ENCODE measurements at places on chromosomes 4 and X.

- DNase-seq: no peak
Measured at GRCh38 chr4:88881227-88881569, 175.8 kb downstream of the FAM13A start.

DNA sequence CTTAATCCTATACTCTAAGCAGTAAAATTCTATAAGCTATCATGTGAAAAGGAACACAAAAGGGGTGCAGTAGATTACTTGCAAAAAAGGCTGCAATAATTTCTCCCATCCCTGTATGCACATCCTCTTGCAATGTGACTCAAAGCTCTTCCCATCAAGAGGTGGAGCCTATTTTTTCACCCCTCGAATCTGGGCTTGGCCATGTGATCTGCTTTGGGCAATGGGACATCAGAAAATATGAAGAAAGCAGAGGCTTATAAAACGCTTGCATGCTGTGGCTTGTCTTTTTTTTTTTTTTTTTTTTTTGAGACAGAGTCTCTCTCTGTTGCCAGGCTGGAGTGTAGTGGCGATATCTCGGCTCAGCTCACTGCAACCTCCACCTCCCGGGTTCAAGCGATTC lies 33.0 kb downstream of the GEMIN8 start:
- DNase-seq: no peak

DNA sequence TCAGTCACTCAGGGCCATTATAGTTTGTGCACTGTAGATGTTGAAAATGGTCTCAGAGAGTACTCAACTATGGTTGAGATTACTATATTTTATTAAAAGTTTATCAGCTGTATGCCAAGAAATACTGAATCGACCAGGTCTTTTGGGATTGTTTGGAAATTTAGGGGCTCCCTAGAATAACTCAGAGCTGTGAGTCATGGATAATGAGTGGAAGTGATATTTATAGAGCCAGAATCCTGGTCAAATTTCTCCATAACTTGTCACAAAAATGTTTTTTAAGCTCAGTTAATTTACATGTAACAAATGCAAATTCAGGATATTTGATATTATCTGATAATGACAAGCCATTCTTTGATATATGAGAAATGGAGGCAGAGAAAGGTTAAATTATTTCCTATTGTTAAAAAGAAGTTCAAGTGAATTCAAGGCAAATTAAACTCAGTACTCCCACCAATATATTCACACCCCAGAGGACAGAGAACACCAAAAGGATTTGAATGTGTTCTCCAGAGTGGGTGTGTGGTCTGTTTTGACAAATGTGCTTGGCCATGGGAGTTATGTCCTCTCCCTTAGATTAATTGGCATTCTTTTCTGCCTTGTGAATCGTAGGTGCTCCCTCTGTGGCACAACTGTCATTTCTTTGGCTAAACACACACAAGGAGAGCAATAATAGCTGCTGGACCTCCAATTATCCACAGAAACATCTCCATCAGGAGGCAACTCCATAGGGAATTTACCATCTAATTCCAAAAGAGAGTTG lies 37.7 kb downstream of the ARHGAP24 start:
- DNase-seq: no peak

DNA sequence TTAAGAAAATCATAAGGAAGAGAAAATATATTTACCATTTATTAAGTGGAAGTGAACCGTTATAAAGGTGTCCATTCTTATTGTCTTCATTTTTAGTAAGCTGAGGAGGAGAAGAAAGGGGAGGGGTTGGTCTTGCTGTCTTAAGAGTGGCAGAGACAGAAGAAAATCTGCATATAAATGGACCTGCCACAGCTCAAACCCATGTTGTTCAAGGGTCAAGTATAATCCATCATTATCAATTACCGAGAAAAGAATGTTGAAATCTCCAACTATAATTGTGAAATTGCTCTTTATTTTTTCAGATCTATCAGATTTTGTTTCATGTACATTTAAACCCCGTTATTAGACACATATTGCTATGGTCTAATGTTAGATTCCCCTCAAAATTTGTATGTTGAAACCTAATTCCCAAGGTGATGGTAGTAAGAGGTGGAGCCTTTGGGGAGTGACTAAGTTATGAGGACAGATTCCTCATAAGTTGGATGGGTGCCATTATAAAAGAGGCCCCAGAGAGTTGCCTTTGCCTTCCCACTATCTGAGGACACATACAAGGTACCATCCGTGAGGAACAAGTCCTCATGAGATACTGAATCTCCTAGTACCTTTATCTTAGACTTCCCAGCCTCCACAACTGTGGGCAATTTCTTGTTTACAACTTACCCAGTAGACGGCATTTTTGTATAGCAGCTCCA lies 58.5 kb upstream of the SMAD1 start:
- DNase-seq: no peak

DNA sequence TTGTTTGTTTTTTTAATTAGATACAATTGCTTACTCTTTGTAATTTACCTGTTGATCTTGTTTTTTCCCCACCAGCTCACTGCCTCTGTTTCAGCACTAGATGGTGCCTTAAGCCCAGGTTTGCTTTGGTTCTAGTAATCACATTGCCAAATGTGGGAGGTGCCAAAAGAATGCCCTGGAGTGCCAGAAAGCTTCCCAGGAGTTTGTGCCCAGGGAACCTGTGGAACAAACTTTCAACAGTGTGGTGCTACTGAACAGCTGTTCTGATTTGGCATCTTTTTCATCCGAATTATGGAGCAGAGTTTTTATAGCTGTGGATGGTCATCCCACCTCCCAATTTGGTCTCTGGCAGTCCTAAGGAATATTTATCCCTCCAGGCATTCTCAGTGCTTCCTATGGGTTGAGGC lies 1000.7 kb downstream of the STIM2 start:
- no peak for DNase-seq

DNA sequence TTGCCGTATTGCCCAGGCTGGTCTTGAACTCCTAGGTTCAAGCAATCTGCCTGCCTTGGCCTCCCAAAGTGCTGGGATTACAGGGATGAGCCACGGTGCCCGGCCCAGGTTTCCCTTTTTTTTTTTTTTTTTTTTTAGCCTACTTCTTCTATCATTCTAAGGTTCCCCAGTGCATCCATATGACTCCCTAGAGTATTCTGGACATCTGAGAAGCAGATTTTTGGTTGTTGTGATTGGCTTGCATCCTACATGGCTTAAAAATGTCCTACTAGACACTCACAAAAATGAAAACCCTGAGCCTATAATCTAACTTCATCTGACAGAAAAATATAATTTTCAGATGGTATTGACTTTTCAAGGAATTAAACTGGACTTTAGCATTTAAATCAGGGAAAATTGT lies 41.7 kb downstream of the SMIM14 start:
- DNase-seq: no peak

DNA sequence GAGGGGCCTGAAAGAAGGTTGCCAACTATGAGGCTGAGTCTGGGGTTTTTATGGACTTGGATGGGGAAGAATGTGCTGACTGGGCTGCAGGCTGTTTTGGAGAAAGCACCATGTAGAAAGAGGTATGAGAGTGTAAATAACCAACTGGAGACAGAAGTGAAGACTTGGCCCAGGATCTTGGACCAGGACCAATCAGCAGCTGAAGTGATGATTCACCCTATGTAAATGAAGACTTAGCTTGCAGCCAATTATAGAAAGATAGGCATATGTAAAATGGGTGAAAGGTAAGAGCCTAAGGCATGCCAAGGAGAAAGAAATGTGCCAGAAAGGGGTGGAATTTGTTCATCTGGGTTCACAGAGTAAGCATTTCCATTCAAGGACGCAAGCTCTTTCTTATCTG lies 856.7 kb upstream of the PRKX start:
- no peak for DNase-seq

Measured in activated naive CD4-positive, alpha-beta T cell treated with anti-CD3 and anti-CD28 coated beads for 36 hours (primary cell).